ENCODE measurements at places on chromosomes 2 and 18. TPM values are rescaled to one million over a fixed set of nuclear protein-coding genes. Genes with fewer than 3 reads are reported as not detected.

- no peak for DNase-seq
These were observed 132.6 kb downstream of the MAP4K4 start for GRCh38 chr2:101830146-101830545.

- no peak for DNase-seq
These were observed 67.6 kb downstream of the LONRF2 start for GRCh38 chr2:100254646-100255210.

- no peak for DNase-seq
These were observed 83.5 kb upstream of the GPR45 start for GRCh38 chr2:105158002-105158401.

GRCh38 chr2:85810371-85811179, 56.8 kb downstream of the ATOH8 start:
- DNase-seq = no peak

The LAMA3 gene
- 8.1 TPM for total RNA-seq

All from Panc1 (cell line).